ENCODE measurements at places on chromosomes 12 and 14.

- no peak for DNase-seq
These were observed 345.9 kb downstream of the NAV3 start for GRCh38 chr12:78176643-78177042.

DNA sequence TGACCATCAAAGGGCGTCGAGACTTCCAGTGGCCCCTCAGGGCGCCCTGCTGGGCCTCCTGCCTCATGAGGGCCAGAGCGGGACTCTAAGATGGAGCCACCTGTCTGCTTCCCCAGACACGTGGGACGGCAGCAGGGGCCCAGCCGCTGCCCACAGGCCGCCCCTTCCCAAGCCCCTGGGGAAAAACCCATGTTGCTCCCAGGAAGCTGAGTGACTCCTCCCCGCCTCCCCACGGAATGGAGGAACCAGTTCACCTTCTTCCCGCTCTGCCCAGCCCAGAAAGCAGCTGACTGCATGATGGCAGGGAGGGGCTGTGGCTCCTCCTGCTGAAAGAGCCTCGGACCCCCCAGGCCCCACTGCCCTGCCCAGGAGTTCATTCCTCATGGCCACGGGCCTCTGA is 14.9 kb downstream of the RAB35 start:
- DNase-seq, result no peak

DNA sequence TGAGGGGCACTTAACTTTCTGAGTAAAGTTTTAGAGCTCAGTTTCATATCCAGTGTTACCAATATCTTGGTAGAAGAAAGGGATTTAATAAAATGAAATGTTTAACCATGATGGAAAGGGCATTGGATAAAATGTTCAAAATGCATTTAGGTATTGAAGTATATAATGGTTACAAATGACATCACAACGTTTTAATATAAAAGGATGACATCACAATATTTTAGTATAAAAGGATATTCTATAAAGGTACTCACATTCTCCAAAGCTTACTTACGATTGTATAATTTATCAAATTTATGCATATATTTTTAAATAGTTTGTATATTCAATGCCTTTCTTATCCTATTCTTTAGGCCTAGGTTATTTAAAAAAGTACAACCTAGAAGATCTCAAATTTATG is 226.1 kb downstream of the PPFIA2 start:
- DNase-seq, result no peak

DNA sequence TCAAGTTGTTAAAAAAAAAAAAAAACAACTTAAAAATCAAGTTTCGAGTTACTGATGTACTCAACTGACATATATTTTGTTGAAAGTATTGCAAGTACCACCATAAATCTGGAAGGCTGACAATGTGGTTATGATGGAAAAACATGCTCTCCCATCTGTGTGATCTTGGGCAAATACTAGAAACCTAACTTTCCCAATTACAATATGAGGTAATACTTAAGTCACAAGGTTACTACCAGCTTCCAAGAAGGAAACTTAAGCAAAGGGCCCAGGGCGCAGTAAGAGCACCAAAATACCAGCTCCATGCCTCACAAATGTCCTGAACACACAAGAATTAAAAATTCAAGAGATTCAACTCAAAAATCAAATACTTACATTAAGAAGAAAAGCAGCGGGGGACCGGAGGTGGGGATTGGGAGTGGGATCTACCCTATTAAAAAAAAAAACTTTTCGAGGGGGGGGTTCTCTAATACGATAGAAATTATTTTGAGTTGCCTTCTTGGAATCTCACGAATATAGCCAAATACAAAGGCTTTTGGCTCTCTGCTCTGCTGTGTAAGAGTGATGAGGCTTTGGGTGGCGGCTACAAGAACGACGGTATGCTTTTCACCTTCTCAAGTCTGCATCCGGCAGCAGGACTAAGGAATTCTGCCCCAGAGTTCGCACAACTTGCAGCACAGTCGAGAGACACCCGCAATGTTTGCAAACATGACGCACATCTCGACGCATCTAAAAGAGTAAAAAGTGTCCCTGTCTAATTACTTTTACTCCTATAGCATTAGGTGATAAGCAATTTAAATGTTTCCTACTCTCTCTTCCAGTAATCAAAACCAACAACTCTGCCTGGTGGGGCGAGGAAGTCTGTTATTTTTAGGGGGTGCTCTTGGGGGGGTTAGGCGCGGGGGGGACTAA is 1.1 kb downstream of the SAV1 start:
- no peak for DNase-seq

- no peak for DNase-seq
These were observed 232.3 kb upstream of the KITLG start for GRCh38 chr12:88812610-88813009.

- peak; percentile 46 for DNase-seq
These were observed 5.1 kb downstream of the ADCY4 start for GRCh38 chr14:24329736-24330135.

DNA sequence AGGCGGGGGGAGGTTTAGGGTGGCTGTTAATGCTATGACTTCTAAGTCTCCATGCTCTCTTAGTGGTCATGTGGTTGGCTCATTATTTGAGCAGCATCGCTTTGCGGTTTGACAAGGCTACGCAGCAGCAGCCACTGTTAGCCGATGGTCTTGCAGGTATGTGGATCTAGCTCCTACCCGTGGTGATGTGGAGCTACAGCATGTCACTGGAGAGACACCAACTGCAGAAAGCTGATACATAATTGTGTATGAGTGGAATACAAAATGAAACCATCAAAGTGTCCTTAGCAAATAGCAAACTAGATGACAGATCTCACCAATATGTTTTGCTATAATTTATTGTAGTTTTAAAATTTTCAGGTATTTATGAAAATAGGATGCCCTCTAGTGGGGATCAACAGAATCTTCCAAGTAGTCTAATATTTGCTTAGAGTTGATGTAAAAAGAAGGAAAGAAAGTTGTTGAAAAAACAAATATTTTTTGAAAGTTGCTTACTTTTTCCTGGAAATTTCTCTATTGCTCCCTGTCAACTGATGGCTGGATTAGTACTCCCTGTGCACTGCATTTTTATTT is 94.9 kb downstream of the NAV3 start:
- DNase-seq, result no peak

GRCh38 chr12:50825372-50825838 is 17.3 kb upstream of the TMPRSS12 start:
- DNase-seq, result no peak

DNA sequence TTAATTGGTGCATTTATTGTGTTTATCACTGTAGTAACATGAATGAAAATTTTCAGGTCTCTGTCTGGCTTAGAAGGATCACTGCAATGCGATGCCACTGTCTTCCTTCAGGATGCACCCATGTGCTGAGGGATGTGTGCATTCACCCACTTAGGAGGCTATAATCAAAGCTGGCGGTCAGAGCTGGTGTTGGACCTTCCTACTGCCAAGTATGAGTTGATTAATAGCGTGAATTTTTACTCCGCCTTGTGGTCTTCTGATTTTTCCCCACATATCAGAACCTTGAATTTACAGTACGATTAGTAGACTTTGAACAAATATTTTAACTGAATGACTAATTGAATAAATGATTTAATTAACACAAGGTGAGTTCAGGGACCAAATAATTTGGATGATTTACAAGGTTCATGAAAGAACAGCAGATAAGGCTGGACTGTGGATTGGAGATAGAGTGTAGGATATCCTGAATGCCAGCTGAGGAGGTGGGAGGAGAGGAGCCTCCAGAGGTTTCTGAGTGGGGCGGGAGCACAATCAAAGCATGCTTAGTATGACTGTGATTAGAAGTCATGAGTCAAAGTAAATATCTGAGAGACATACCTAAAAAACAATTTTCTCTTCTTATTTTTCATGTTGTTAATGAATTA is 50.1 kb downstream of the RERG start:
- DNase-seq, result no peak

DNA sequence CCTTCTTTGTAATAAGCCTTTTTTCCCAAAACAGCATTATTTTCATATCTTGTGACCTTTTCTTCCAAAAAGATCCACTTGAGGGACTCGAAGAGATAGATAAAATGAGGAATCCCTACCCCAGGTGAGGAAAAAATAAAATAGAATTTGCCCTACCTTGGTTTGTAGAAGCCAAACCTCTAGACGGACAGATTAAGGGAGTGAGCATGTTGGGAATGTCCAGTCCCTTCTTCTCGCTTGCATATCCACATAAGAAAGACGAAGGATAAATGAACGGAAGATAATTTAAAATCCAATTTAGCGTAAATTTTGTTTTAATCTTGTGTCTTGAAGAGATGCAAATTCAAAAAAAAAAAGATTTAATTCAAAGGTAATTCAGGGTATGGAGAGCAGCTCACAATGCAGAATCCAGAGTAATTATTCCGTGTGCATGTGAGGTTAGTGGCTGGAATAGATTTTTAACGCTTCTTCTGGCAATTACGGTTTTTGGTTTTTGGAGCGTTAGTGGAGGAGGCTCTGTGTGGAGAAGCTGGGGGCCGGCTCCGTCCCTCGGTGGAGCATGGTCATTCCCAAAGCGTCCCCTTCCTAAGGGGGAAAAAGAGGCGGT is 1.5 kb downstream of the GRIN2B start:
- DNase-seq, result no peak

GRCh38 chr14:85461432-85462133 is 68.4 kb upstream of the FLRT2 start:
- DNase-seq, result no peak

GRCh38 chr12:96986883-96987523 is 79.9 kb downstream of the NEDD1 start:
- no peak for DNase-seq

DNA sequence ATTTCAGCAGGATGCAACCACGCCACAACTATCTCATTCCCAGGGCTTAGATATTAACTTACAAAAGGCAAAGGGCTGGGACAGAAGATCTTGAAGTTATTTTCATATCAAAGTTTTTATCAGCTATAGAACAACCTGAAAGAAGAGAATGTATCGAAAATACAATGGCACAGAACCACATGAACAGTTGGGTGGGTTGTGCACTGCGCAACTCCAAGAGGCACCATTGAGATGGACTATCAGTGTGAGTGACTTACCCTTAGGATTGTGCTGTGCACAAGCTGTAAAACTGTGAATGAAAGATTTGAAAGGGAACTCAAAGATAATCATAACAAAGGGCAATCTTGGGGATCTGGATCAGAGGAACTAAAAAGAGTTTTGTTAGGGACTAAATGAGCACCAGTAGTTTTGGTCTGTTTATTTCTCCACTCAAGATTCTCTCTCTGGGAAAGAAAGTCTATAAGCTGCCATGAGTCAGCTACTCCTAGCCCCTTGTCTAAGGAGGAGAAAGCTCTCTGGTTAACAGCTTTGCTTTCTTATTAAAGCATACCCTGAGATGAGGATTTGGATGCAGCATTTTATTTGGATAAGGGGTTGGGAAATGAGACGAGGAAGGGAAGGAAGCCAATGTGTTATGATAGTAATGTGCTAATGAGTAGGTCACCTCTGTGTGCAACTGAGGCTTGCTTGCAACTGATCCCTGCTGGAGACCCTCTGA is 62.2 kb downstream of the TBX5 start:
- no peak for DNase-seq

DNA sequence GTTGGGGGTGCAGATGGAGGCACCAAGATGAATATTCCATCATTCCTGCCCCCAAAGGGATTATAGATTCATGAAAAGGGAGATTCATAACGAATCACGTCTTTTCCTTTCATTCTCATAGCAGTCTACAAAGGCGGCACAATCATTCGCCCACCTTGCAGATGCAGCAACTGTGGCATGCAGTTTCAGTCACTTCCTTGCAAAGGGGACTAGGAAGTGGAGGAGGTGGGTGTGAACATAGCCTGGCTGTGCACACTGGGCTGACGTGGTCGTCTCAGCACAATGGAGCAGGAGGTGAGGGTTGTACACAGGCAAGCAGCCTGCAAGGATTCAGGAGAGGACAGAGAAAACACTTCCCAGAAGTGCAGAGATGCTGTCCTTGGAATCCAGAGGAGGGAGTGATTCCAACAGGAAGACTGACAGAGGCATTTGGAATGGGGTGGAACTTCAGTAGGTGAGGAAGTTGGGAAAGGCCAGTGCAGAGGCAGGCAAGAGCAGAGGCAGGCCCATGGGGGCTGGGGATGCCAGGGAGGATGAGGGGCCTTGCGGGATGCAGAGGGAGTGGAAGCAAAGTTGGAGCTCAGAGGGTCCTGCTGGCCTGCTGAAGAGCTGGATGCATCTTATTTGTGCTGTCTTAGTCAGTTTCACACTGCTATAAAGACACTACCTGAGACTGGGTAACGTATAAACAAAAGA is 21.9 kb upstream of the PPP2R5C start:
- DNase-seq, result no peak

- no peak for DNase-seq
These were observed 13.6 kb upstream of the GSG1 start for GRCh38 chr12:13117029-13117428.

GRCh38 chr14:77988970-77989369 is 181.2 kb upstream of the NRXN3 start:
- no peak for DNase-seq

All from stimulated activated CD8-positive, alpha-beta memory T cell treated with anti-CD3 and anti-CD28 coated beads, Interleukin-4, amount 100 ng/mL, for 1 hour (primary cell).